Caco-2 (cell line): ENCODE measurements at places on chromosomes 3 and 15.

DNA sequence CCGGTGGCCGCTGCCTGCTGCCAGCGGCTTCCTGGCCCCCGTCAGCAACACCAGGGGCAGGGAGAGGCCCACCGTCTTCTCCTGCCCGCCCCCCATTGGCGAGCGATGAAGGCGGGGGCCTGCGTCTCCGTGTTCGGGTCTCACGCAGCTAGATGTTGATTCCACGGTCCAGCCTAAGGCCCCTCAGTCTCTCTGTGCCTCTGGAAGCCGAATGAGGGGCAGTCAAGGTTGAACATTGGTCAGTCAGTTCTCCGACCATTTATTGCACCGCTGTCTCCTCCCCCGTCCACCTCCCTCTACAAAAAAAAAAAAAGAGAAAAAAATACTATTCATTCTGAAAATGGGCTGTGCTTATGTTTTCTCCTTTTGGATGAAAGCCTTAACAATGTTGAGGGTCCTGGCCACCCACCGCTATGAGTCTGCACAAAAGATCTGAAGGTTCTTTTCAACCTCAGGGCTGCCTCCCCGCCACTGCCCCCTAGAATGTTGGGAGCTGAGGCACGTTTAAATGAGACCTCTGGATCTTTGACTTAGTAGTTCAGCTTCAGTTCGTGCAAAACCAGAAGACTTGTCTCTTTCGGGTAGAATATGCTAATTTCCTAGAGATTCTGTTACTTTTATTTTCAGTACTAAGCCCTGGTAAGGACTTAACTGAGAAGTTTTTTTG, 736 bp downstream of the IREB2 start:
- DNase-seq: no peak

DNA sequence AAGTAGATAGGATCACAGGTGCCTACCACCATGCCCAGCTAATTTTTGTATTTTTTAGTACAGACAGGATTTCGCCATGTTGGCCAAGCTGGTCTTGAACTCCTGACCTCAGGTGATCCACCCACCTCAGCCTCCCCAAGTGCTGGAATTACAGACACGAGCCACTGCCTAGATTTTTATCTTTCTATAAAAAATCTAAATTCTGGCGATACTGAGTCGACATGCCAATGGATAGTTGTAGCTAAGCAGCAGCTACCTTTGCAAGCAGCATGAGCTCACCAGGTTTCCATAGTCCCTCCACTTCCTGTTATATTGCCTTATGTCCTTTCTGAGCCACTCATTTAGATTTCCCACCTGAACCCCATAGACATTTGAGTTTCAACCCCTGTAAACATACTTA, 13.1 kb upstream of the FMN1 start:
- DNase-seq: no peak

- DNase-seq: no peak
Measured at GRCh38 chr3:154666542-154666941, 236.6 kb upstream of the GPR149 start.

- DNase-seq: no peak
Measured at GRCh38 chr15:58909616-58910015, 23.9 kb downstream of the SLTM start.
